Chondrocyte (in vitro differentiated cells): ENCODE measurements at places on chromosomes 3 and 15.

- DNase-seq, result peak; percentile 24
Observed at GRCh38 chr3:11928381-11928780, 75.8 kb upstream of the SYN2 start.

- no peak for DNase-seq
Observed at GRCh38 chr15:65517866-65518207, 348 bp upstream of the DPP8 start.

DNA sequence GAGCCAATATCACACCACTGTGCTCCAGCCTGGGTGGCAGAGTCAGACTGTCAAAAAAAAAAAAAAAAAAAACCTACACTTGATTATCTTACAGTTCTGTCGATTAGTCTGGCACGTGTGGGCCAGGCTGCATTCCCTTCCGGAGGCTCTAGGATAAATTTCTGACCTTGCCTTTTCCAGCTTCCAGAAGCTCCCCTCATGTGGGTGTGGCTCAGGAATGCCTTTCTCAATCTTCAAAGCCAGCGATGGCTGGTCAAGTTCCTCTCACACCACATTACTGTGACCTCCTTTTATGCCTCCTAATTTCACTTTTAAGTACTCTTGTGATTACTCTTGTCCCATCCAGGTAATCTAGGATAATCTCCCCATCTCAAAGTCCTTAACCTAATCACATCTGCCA is 58.2 kb upstream of the DUT start:
- DNase-seq, result no peak

- DNase-seq, result no peak
Observed at GRCh38 chr3:79568938-79569337, 198.9 kb downstream of the ROBO1 start.

DNA sequence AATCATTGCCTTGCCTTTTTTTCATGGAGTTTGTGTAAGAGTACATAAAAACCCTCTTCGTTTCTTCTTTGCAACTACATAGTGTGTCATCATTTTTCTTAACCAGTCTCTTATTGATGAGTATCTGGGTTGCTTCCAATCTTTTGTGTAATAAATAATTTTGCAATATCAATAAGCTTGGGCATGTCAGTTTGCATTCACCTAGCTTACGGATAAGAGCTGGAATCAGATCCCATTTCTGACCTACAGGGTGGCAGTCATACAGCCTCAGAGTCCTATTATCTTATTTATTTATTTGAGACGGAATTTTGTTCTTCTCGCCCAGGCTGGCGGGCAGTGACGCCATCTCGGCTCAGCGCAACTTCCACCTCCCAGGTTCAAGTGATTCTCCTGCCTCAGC is 18.3 kb downstream of the ANP32A start:
- DNase-seq, result no peak

- no peak for DNase-seq
Observed at GRCh38 chr3:128322030-128323022, 144.4 kb downstream of the DNAJB8 start.

GRCh38 chr3:11913316-11913715 is 66.6 kb upstream of the TAMM41 start:
- no peak for DNase-seq

DNA sequence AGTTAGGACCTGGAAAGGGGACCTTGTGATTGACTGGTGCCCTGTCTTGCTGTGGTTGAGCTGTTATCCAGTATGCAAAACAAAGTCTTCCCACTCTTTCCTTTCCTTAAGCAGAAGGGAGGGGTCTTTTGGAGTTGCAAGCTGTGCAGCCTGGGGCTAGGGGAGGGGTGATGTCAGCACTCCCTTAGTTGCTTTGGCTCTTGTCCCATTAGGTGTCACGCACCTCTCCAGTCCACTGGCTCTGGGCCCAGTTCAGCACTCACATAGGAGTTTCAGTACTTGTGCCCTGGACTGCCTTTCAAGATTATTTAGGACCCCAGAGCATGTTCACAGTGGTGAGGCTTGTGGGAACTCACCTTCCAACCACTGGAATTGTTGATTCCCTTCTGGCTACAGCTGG is 238.5 kb downstream of the DOCK3 start:
- DNase-seq, result no peak

DNA sequence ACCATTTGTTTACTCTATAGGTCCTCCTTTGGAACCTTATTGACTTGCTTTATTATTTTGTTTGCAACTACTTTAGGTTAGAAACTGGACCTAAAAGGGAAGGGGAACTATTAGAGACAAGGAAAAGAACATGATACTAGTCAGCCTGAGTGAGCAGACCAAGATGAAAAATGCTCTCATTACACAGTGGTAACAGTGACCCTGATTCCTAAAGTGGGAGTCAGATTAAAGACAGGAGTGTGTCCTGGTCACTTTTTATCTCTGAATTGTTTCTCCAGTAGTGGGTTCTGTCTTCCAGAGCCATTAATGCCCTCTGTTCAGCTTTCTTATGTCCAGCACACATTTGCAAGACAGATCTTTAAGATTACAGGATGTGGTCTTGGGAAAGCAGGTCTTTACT is 124.1 kb downstream of the TMEM108 start:
- no peak for DNase-seq

DNA sequence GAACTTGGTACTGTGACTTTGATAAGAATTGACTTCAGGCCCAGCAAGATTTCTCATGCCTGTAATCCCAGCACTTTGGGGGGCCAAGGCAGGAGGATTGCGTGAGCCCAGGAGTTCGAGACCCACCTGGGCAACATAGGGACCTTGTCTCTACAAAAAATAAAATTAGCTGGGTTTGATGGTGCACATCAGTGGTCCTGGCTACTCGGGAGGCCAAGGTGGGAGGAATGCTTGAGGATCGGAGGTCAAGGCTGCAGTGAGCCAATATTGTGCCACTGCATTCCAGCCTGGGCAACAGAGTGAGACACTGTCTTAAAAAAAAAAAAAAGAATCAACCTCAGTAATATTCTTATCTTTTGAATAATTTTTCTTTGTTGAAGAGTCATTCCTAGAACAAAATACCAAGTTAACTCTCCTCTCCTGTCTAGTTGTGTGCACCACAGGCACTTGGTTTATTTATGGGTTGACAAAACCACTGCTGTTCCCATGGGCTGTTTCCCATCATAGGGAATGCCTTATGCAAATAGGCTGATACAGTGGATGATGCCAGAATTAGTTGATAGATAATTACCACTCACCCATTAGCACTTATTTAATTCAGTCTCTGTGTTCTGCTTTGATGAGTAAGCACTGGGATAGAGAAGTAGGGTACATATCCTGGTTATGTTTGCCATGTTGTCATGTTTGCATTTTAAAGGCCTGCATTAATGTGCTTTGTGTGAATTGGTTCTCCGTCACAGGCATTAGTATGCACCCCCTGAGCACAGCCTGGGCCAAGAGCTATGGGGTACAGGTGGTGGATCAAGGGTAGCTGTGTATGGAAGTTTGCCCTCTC is 32.9 kb downstream of the TRAK1 start:
- no peak for DNase-seq

DNA sequence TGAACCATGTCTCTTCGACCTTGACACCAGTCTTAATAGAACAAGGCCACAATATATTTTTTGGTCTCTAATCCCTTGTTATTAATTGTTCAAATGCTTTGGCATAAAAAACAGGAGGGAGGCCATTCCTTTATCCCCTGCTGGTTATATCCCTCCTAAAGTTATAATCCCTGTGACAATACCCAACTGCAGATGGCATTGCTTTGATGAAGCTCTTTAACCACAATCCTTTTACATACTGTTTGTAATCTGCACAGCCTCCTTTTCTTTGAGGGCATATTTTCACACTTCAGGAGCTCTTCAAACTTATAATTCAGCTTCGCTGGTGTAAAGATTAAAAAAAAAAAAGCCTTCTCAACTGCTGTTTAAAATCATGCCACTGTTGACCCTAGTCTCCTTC is 919.0 kb downstream of the EPHA3 start:
- DNase-seq, result no peak

- peak; percentile 61 for DNase-seq
Observed at GRCh38 chr15:25776071-25776746, 86.9 kb downstream of the ATP10A start.

DNA sequence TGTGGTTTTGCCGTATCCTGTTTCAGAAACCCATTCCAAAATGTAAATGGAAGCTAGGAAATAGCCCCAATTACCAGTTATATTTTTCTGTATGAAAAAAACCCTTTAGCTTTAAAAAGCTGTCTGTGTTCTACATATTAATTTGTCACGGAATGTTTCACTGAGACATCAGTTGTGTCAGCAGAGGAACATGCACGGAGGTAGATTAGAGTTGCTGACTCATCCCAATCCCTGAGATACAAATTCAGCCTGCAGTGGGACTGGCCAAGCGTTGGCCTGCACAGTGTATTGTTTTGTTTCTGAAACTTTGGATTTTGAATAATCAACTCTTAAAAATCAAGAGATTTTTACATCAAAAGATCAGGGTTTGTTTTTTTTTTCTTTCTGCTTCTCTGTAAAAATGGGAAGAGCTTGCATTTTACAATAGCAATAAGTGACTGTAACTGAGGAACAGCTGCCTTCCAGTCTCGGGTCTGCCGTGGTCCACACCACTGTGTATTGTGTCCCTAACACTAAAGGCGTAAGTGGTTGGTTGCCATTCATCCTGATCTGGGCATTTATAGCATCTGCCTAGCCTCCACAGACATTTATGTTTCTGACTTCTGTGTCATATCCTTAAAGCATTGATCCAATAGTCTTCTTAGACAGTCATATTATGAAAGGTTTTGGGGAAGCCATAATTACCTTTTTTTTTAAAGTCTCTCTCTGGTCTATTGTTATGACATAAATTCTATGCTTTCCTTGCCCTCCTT is 218.1 kb downstream of the ADAMTSL3 start:
- no peak for DNase-seq

- DNase-seq, result no peak
Observed at GRCh38 chr3:43455233-43455632, 166.6 kb downstream of the ANO10 start.

GRCh38 chr15:40764629-40765103 is 798 bp downstream of the GCHFR start:
- DNase-seq, result no peak

- DNase-seq, result no peak
Observed at GRCh38 chr15:39834256-39834655, 51.6 kb upstream of the FSIP1 start.

- no peak for DNase-seq
Observed at GRCh38 chr15:74889390-74889882, 406 bp upstream of the MPI start.

DNA sequence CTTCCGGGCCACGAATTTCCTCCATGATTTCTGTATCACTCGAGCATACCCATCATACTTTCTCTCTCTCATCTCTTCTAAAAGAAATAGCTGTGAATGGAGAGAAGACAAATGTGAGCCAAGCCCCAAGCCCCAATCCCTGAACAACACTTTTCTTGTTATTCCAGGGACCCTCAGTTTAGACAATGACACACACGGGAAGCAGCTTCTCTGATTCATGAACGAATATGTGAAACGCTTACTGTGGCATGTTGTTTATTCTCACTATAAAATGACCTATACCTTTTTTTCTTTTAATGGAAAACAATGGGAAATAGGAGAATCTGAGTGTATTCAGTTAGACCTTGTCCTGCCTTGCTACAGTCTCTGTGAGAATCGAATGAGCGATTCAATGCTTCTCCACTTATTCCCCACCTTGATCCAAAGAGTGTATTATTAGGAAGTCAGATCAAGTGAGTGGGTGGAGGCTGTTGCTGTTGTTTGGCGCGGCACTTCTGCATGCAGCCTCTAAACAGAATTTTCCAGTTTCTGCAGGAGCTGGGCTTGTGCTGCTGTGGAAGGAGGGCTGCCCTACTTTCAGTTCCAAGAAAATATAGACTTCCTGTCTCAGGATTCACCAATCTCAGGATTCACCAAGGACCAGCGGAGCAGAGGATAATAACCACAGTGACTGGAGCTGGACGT is 32.4 kb upstream of the LDHAL6B start:
- DNase-seq, result no peak

DNA sequence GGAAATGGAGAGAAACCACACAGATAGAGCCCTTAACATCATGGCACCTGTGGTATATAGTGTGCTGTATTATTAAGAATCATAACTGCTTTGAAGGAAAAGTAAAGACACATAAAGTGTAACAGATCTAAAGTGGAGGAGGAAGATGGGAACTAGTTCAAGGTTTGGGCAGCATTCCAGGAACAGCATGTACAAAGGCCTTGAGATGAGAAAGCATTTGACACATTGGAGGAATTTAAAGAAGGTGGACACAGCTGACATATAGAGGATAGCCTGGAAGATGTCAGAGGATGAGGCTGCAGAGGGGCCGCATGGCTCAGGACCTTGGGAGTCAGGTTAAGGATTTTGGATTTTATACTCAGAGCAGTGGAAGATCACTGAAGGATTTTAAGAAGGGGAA is 39.0 kb downstream of the LRTM1 start:
- DNase-seq, result no peak

DNA sequence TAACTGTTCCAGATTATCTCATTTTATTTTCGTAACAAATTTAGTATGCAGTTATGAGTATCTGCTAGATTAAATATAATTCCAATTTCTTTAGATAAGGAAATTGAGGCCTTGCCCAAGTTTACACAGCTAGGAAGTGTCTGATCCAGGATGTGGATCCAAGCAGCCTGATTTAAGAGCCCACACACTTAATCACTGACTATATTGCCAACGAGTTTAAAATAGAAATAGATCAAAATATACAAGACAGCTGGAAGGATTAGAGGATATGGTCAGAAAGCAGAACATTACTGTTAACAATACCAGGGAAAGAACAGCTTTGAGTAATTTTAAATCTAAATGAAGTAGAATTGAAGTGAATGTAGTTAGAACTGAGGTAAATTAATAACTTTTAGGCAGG is 215.2 kb downstream of the C3orf38 start:
- no peak for DNase-seq

DNA sequence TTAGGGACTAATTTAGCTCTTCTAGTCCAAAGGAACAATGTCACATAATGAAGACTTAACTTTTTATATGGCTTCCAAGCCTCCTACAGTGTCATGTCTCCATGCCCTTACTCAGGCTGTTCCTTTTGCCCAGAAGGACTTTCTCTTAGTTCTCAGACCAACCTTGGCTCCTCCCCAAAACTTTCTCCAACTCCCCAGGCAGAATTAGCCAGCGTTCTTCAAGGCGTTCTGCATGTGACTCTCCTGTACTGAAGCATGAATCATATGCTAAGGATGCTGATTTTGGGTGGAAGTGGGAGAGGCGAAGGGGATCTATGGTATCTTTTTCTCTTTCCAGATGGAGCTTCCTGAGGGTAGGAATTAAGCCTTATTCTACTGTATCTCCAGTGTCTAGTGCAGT is 335.1 kb upstream of the ICE2 start:
- no peak for DNase-seq
